Activated CD4-positive, alpha-beta memory T cell treated with anti-CD3 and anti-CD28 coated beads, Interleukin-2, amount 10 ng/mL, durations not matched to agents 7 days and 5 days (primary cell): ENCODE measurements at places on chromosomes 16 and 17. TPM values are rescaled to one million over a fixed set of nuclear protein-coding genes. Genes with fewer than 3 reads are reported as not detected.

Gene WNT9B
- not detected for total RNA-seq

Gene FLYWCH2
- total RNA-seq = 20.5 TPM

Gene GLP2R
- total RNA-seq = not detected

Gene GCGR
- not detected for total RNA-seq

Gene FBF1
- 21.1 TPM for total RNA-seq

Gene MYH8
- not detected for total RNA-seq

Gene SCGB1C2
- not detected for total RNA-seq

Gene PRSS33
- total RNA-seq = not detected
